ENCODE measurements at places on chromosomes 5 and 9.

- DNase-seq = no peak
These were observed 51.3 kb upstream of the GADD45G start for GRCh38 chr9:89553451-89554010.

GRCh38 chr5:107293541-107294210, 377.1 kb downstream of the EFNA5 start:
- no peak for DNase-seq

DNA sequence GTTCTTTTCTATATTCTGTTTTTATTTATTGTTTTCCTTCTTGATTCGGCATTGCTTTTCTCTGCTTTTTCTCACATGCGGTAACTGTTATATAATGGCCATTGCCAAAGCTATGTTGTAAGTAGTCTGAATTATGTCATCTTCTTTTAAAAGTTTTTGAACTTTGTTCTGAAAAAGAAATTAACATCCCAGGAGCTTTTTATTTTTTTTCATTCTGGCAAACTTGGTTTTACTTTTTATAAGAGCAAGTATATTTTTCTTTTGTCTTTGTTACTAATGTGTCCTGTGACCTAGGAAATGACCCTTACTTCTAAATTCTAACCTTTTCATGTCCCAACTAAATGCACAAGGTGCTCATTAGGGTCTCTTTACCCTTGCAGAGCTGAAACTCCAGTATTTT, 26.7 kb upstream of the IZUMO3 start:
- DNase-seq = no peak

GRCh38 chr9:129006328-129007034, 21.6 kb downstream of the SH3GLB2 start:
- no peak for DNase-seq

DNA sequence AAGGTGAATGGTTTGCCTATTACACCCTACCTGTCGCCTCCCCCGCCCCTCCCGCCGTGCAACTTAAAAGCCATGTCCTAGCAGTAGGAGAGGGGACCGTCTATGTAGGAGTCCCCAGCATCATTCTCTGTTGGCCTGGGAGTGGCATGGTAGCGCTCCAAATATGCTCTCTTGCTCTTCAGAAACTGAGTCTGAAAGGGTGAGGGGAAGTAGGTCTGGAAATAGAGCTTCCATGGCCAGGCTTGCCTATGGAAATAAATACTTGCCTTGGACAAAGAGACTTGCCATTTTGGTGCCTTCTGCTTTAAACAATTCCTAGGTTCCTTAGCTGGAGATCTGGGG, 1.4 kb downstream of the RGS7BP start:
- DNase-seq = no peak

DNA sequence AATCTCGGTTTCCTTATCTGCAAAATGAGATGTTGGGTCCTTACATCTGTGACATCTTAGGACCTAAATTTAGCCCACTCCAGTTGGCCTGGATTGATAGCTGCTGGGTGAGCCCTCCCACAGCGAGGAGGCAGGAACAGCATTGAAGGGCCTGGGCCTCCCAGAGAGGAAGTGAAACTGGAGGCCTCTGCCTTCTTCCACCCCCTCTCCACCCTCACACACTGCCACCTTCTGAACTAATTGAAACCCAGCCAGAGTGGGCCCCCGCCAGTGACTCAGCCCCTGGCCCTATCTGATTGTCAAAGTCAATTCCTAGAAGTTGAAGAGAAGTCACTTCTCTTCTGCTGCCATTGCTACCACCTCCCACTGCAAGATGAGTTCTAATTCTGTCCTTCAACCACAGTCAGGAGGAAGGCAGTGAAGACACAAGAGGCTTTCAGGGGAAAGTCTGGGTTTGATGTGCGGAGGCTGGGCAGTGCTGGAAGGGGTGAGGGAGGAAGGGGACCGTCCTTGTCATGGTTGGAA, 55.2 kb upstream of the NEK6 start:
- DNase-seq = peak; percentile 18

GRCh38 chr5:24642022-24642421, 2.8 kb downstream of the CDH10 start:
- no peak for DNase-seq

DNA sequence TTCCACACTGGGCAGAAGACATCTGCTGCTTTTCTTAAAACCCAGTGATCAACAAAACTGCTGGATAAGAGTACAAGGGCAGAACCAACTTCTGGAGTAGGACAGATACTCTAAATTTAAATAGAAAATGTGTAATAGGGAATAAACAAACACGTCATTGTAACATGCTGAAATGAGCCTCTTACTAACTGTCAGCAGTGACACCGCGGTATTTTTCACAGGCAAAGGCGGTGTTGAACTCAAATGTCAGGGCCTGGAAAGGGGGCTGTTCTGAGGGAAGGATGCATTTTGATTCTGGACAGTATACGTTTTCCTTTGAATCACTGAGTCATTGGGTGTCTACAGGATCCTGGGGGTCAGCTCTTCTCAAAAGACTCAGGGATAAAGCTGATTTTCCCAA, 73.5 kb downstream of the OTULIN start:
- no peak for DNase-seq

DNA sequence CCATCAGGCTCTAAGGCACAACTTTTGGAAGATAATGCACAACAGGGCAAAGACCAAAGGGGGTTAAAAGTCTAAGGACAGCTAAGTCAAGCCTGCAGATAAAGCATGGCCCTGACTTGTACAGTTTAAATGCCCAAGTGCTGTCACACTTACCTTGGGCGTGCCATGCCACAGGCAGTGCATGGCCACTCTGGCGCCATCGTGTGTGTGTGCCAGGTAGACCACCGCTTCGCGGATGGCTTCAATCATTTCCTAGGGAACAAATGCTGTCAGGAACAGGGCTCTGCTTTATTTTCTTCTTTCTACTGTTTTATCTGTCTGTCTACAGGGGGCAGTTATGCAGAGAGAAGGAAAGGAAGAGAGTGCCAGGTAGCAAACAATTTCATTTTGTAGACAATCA, 19.3 kb downstream of the PUM3 start:
- DNase-seq = no peak

DNA sequence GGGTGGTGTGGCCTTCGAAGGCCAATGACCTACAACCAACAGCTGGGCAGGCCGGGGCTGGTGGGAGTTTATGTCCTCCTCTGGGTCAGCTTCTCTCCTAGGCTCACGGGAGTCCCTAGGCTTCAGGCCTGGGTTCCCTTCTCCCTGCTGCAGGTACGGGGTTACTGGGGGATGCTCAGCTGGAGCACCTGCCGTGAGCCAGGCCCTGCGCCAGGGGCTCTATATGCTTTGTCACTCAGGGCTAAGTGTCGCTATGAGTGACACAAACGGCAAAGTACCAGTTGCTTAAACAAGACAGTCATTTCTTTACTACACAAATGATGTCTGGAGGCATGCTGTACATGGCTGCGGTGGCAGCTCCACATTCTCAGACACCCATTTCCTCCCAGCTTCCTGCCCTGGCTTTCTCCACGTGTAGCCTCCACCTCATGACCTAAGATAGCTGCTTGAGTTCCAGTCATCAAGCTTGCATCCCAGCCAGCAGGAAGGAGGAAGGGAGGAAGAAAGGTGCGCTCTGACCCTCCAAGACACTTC, 22.5 kb upstream of the NINJ1 start:
- no peak for DNase-seq

GRCh38 chr9:136693490-136694162, 6.4 kb upstream of the AGPAT2 start:
- DNase-seq = no peak

GRCh38 chr5:67795781-67796477, 419.6 kb upstream of the PIK3R1 start:
- no peak for DNase-seq

GRCh38 chr9:100443781-100444768, 17.1 kb downstream of the MSANTD3 start:
- DNase-seq = no peak
